ENCODE measurements at places on chromosomes 7 and 10.

DNA sequence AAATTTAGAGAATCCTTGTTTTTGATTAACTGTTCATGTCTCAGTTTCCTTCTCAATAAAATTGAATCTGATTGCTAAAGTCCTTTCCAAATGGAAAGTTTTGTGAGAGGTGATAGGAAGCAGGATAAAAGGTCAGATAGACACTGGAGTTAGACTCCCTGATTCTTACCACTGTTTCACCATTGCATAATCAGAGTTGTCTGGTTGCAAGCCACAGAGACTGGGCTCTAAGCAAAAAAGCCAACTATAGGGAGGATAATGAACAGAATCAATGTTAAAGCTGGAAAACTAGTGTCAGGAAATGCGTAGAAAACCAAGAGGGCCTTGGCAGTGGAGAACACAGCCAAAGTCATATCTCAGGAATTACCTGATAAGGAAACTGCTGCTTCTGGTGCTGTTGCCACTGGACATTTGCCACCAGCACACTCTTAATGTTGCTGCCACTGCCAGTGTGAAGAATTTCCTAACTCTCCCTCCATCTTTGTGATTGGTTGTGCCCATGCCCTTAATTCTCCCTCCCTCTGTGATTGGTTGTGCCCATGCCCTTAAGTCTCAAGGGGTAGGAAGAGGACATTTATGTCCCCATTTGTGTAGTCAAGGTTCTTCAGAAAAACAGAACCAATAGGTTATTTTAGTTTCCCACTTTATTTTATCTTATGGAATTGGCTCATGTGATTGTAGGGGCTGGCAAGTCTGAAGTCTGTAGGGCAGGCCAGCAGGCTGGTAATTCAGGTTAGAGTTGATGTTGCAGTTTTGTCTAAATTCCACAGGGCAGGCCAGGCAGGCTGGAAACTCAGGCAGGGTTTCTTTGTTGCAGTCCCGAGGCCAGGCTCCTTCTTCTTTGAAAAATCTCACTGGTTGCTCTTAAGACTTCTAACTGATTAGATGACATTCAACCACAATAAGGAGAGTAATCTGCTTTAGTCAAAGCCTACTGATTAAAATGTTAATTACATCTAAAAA is 639.0 kb downstream of the REEP3 start:
- no peak for DNase-seq

DNA sequence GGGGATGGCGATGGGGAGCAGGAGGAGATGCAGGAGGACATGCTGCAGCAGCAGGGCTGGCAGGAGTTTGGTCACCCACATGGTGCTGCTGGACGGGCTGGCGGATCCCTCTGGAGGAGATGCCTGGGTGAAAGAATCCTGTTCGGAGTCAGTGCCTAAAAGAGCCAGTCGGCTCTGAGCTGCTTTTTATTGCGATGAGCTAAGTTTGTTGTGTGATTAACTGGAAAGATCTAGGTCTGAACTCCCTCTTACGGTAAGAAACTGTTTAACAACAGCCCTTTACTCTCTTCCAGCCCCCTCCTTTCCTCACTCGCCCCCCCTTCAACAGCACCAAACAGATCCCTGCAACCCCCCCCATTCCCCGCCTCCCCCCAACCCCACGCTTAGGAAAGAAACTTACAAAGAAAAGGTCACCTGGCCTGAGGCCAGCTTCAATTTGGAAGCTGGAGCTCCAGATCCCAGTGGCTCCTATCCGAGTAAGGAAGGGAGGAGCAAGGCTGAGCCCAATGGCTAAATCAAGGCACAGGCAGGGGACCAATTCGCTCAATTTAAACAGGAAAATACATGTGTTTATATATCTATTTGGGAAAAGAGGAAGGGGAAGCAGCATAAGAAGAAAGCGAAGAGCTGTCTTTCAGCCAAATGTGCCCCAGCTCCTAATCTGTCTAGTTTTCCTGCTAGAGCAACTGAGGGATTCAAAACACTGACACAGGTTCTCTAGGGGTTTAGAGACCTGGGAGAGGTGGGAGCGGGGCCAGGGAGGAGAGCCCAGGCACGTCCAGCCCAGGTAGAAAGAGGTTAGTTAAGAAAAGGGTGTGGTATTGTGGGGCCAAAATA is at the start of gene HGF:
TSS of gene HGF (minus strand) at position 157 of the 837 bp plus-strand sequence. CDS start at position 81, 76 bp downstream.
- DNase-seq, result peak; percentile 67

DNA sequence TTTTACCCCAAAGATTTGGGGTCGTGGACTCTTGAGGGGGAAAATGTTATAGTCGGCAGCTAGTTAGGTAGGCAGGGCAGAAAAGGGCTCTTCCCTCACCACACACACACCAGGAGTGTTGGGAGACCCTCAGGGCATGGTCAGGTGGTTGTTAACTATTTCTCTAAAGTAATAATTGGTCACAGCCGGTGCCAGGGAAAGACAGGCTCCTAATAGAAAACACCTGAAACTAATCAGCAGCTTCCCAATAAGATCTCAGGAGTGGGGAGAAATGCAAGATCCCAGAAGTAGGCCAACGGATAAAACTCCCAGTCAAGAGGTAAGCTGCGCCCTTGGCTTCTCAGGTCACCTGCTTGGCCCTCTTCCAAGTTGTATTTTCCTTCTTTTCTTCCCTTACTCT is 213.1 kb downstream of the PHTF2 start:
- no peak for DNase-seq

DNA sequence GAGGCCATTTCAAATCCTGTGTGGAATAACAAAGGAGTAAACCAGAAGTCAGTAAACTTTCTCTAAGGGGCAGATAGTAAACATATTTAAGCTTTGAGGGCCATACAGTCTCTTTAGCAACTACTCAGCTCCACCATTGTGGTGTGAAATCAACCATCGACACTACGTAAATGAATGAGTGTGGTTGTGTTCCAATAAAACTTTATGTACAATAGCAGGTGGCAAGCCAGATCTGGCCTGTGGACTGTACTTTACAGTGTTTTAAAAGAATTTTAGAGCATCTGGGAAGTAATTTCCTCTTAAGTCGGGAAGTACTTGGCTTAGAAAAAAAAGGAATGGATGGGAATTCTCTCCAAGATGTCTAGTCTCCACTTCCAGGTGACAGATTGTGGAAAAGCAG is 71.3 kb downstream of the ARHGAP22 start:
- no peak for DNase-seq

GRCh38 chr7:97422046-97422445 is 304.5 kb downstream of the SDHAF3 start:
- DNase-seq, result no peak

DNA sequence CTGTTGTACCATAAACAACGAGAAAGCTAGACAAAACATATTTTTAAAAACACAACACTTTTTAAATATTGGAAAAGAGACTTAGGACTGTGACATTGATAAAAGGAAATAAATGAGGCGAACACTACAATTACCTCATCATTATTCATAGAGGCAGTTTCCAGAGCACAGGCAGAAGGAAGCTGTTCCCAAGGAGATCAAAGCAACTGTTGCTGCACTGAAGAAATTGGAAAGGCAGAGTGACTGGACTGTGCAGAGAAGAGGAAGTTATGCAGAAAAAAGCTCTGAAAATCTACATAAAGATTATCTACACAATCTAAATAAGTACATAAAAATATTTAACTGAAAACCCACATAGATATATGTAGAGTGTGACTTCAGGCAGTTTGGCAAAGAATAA is 32.8 kb downstream of the MYO3A start:
- DNase-seq, result peak; percentile 3

GRCh38 chr10:77022671-77023070 is 614.9 kb downstream of the KCNMA1 start:
- DNase-seq, result no peak

GRCh38 chr7:74283858-74284447 is 5.3 kb upstream of the CLIP2 start:
- no peak for DNase-seq

- no peak for DNase-seq
Observed at GRCh38 chr10:69647819-69648218, 17.8 kb downstream of the FAM241B start.

DNA sequence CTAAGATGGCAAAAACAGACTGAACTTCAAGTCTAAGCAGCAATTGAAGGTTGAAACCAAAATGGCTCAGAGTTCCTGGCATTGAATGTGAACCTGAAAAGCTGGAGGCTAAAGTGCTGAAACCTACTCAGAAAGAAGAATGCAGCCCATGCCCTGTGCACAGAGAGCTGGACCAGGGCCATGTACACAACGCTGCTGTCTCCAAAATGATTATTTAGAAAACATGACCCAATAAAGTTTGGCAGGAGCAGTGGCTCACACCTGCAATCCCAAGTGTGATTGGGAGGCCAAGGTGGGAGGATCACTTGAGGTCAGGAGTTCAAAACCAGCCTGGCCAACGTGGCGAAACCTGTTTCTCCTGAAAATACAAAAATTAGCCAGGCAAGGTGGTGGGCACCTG is 158.9 kb downstream of the AKR1D1 start:
- no peak for DNase-seq

GRCh38 chr7:118642396-118642795 is 417.9 kb downstream of the ANKRD7 start:
- no peak for DNase-seq

DNA sequence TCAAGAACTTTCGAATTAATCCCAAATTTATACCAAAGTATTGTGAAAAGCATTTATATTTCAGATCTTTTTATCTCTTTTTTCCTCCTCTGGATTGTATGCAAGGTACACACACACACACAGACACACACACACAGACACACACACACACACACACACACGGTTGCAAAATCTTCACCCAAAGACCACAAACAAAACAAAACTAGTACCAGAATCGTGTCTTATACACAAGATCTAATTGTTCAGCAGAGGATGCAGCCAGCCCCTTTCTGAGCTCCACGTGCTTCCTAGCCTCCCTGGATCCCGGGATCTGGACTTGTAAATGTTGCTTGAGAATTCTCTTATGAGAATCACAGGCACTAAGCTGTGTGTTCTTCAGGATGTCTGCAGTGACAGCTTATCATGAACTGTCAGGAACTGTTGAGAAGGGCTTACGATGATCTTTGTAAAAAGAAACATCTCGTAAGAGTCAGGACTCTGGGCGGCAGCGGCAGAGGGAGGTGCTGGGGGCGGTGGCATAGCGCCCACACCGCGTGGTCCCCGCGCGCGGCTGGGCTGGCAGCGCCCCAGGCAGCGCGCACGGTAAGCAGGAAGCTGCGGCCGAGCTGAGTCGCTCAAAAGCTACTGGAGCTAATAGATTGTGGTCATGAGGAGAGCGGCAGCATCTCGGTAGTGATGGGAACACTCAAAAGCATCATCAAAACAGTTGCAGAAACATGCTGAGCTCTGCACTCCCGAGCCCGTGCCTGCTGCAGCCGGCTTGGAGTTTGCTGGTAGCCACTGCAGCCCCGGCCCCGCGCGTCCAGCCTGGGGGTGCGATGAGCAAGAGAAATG is 277.6 kb downstream of the GATA3 start:
- peak; percentile 99 for DNase-seq

DNA sequence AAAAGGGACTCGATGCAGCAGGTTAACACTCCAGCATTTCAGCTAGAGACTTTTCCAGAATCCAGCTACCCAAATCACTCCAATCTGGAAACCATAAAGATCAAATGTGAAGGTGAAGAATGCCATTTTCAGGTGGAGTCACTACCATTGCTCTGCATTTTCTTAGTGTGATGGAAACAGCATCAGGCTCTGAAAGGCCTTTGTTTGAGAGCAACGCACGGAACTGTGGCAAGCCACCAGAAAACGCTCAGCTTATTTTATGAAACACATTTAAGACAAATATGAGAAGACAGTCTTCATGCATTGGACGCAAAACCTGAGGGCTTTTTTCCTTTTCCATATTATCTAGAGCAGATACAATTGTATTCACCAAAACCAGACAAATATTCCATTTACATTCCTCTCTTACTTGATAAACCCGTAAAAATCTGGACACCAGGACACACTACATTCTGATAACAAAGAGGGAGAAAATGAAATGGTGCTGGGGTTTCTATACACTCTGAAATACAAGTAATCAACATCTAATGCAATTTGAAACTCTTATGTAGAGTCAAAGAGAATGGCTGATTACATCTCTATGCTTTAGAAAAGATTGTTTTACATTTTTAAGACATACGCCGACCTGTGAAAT is 99.1 kb downstream of the NRP1 start:
- no peak for DNase-seq

DNA sequence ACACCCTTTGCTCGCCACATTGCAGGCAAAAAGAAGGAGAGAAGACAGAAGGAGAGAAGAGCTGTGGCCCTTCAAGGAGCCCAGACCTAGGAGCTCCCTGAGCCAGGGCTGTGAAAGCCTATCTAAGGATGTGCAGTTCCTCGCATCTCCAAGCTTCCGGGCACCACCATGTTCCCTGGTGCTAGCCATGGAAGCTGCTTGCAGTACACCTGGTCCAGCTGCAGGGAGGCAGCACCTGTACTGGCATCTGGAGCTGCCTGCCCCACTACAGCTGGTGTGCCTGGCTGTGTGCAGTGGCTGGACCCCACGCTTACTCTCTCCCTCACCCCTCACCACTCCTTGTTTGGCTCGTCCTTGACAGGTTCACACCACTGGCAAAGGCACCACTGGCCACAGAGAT is 1111.8 kb upstream of the POT1 start:
- DNase-seq, result no peak

GRCh38 chr7:82017334-82017943 is 247.6 kb upstream of the HGF start:
- peak; percentile 14 for DNase-seq

DNA sequence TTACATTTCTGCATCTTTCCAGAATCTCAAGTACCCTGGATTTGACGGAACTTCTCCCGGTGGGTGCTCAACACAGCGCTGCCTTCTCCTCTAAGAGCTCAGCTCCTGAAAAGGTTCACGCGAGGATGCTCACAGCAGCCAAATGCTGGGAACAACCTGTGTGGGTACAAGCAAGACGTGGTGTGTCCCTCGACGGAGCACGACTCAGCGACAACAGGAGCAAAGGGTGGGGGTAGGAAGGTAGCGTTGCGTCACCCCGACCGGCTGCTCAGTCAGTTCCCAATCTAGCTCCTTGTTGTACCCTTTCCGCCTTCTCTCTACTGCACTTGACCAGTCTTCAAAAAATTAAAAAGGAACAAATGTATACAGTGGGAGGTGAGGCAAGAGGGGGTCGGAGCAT is 117.3 kb downstream of the PTPRN2 start:
- no peak for DNase-seq

- DNase-seq, result no peak
Observed at GRCh38 chr10:121133901-121134300, 282.7 kb downstream of the WDR11 start.

All from common myeloid progenitor, CD34-positive (primary cell).